Stimulated activated CD8-positive, alpha-beta memory T cell treated with anti-CD3 and anti-CD28 coated beads, Interleukin-15, amount 100 ng/mL, for 4 hours (primary cell): ENCODE measurements at places on chromosomes 1 and 21.

DNA sequence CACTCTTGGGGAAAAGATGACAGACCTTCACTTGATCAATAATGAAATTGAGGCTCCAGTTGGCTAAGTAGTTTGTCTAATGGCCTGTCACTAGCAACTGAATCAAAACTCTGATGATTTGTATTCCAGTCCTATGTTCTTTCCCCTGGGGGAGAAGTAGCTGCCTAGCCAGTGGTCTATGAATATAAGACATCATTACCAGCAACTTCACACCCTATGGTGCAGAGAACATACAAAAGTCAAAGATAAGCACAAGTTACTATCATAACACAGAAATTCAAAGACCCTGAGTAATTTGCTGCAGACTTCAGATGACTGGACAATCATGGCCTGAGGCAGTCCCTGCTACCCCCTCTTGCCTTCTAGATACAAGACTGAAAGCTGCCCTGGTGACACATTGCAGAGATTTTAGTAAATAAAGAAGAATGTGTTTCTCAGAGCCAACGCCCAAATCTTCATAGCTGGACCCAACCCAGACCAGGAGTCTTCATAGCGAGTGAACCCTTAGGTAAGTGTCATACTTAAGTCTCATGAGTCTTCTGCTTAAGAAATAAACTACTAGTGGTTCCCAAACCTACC is 993 bp downstream of the PDZK1 start:
- no peak for DNase-seq

GRCh38 chr21:42880352-42880751 is 1.0 kb upstream of the WDR4 start:
- no peak for DNase-seq

- DNase-seq, result no peak
These were observed 73.4 kb upstream of the TTC34 start for GRCh38 chr1:2874607-2875480.

DNA sequence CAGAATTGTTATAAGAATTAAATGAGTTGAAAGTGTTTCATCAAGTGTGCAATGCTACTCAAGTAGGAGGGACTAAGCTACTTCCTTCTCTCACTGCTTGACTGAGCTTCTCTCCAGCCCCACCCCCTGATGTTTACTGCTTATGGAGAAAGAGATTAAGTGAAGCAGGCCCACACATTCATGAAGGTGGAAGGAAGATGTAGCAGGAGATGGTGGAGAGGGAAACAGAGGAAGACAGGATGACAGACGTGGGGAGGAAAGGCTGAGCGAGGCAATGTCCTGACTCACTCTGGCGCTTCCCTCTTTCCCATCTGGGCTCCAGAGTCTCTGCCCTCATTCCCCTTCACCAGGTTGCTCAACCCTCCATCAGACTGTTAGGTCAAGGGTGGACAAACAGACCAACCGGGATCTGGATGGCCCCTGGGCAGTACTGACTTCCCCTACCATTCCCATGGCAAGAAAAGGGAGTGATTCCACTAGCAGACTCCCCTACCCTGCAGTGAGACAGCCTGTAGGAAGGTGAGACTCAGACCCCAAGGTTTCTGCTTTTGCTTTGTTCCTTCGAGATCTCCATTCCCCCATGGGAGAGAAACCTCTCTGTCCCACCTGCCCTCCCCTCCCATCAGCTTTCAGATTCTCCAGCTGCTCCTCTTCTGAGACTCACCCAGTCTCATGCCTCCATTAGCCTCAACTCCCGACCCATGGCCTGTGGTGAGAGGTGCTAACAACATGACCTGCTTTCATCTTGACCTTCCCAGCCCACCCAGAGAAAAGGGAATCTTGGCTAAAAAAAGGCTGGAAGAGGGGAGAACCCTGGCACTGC is 3.1 kb upstream of the ARHGEF2 start:
- DNase-seq, result no peak

DNA sequence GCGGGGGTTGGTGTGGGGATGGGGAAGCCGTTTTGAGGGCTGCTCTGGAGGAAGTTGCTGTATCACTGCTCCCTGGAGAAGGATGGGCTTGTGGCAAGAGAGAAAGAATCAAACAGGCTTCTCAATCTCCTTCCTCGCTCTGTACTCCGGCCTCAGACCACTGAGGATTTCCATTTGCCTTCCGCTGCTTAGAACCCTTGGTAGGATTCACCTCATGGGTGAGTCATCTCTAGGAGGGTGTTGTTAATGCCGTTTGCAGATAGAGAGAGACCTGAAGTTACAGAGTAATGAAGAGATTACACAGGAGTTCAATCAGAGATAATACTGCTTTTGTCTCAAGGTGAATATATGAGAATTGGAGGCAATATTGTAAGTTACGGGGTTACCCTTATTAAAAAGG is 15.3 kb downstream of the SLC35F3 start:
- no peak for DNase-seq

DNA sequence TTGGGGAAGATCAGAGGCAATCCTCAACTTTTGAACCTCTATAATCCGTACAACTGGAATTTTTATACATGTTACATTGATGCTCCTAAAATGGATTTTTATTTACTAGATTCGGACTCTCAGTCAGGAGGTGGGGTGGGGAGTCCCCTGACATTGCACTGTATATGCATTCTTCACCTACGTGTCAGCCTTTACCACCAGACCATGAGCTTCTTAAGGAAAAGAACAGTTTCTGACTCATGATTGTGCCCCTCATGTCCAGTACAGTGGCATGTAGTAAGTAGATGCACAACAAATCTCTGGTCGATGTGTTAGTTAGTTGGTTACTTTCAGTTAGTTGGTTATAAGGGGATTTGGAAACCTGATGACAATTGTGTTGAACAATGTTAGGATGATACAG is 15.4 kb downstream of the LPAR3 start:
- DNase-seq, result no peak

DNA sequence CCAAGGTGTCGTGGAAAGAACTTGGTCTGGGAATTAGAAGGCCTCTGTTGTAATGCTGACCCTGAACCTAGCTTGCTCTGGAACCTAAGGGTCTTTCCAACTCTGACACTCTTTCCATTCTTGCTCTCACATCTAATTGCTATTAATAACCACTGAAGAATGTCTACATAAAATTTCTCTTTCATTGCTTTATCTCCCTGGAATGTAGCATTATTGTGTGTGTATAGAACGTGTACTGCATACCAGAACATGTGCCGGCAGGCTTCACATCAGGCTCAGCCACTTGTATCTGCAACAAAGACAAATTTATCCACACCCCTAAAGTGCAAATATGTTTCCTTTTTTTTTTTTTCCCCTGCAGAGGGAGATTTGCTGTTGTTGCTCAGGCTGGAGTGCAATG is 13.9 kb upstream of the LAX1 start:
- DNase-seq, result no peak

GRCh38 chr1:207603777-207604176 is 41.2 kb upstream of the CR1L start:
- no peak for DNase-seq

DNA sequence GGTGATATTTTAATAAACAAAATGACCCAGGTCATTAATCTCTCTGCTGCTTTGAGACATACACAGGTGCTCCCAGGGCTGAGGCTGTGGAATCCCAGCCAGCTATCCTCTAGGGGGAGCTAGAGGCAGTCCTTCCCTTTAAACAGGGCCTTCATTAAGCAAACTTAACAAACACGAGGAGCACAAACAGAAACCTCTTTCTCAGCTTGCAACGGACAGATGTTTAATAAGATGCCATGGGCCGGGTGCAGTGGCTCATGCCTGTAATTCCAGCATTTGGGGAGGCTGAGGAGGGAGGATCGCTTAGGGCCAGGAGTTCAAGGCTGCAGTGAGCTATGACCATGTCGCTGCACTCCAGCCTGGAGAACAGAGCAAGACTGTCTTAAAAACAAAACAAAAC is 106.7 kb downstream of the HIVEP3 start:
- no peak for DNase-seq

- DNase-seq, result no peak
These were observed 1.0 kb downstream of the OLFML2B start for GRCh38 chr1:162022626-162023025.

DNA sequence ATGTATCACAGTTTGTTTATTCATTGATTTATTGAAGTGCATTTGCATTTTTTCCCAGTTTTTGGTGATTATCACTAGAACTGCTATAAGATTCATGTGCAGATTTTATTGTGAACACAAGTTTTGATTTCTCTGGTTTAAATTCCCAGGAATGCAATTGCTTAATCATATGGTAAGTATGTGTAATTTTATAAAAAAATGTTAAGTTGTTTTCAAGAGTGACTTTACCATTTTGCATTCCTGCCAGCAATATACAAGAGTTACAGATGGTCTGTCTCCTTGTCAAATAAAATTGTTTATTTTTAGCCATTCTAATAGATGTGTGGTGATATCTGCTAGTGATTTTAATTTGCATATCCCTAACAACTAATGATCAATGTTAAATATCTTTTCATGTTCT is 127.3 kb upstream of the APP start:
- DNase-seq, result no peak

- no peak for DNase-seq
These were observed 5.8 kb downstream of the C21orf58 start for GRCh38 chr21:46317710-46318463.

DNA sequence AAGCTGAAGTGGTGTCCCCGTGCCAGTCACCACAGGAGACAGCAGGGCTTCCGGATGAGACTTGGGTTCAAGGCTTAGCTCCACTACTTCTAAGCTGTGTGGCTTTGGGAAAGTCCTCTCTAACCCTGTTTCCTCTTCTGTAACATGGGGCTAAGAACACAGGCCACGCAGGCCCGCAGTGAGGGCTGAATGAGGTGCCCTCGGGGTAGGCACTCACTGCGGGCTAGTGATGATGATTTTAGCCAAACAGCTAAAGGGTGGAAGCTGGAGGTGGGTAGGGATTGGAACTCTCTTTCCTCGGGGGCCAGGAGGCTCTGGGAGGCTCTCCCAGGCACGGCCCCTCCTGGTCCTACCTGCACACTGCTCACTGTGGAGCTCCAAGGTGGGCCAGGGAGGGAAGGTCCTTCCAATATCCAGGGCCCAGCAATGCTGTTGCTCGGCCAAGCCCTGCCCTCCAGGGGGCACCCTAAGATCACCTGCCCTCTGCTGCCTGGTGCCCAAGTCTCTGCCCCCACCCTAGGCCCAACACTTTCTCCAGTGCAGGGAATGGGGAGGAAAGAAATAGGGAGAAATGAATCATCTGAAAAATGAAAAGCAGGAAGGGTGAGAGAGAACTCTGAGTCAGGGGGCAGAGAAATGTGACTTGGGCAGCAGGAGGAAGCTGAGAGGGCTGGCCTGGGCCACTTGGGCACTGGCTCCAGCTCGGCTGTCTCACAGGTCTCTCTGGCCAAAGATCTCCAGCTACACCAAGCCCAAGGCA is 19.2 kb upstream of the EVA1B start:
- no peak for DNase-seq

GRCh38 chr21:36048357-36048756 is 12.0 kb downstream of the SETD4 start:
- no peak for DNase-seq

DNA sequence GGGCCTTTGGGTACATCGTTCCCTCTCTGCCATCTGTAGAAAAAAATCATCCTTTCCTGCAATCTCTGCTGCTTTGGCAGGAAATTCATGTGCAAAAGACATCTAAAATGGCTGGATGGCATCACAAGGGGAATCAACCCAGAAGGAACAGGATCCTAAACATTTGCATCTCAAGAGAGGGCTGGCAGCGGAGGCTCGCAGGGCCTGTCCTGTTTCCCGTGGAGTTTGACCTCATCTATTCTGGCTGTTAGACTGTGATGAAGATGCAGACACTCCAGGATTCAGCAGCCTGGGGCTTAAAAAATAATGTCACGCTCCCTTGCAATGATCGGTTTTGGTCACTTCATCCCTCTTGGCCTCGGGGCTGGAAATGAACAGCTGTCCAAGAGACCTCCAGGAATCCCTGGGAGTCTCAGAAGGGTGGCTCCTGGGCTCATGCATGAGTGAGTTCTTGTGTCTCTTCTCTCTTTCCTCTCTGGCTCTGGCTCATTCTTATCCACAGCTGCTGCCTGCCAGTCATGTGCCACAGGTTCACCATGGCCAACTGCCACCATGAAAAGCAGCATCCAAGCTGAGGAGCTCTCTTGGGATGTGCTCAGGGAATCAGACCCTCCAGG is 16.1 kb upstream of the PCP4 start:
- DNase-seq, result no peak

- no peak for DNase-seq
These were observed 656.3 kb downstream of the PTPRC start for GRCh38 chr1:199295107-199295506.

GRCh38 chr1:20154301-20154831 is 15.2 kb downstream of the PLA2G2F start:
- DNase-seq, result no peak
